ENCODE measurements at places on chromosomes 7 and 10.

DNA sequence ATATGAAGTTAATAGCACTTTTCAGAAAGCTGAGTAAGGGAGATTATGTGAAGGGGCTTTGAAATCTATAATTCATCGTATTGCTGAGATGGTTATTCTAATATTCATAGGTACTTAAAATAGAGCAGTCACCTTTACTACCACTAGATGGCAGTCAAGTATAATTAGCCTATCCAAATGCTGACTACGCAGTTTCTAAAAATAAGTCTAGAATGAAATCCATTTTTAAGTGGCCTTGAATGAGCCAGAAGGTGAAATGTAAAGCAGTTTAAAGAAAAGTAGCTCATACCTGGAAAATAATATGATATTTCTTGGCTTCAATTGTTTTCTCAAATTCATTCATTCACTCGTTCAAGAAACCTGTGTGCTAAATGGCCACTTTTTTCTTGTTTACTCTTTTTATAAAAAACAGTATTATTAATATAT, 1277.1 kb downstream of the GATA3 start:
- DNase-seq, result peak; percentile 82

DNA sequence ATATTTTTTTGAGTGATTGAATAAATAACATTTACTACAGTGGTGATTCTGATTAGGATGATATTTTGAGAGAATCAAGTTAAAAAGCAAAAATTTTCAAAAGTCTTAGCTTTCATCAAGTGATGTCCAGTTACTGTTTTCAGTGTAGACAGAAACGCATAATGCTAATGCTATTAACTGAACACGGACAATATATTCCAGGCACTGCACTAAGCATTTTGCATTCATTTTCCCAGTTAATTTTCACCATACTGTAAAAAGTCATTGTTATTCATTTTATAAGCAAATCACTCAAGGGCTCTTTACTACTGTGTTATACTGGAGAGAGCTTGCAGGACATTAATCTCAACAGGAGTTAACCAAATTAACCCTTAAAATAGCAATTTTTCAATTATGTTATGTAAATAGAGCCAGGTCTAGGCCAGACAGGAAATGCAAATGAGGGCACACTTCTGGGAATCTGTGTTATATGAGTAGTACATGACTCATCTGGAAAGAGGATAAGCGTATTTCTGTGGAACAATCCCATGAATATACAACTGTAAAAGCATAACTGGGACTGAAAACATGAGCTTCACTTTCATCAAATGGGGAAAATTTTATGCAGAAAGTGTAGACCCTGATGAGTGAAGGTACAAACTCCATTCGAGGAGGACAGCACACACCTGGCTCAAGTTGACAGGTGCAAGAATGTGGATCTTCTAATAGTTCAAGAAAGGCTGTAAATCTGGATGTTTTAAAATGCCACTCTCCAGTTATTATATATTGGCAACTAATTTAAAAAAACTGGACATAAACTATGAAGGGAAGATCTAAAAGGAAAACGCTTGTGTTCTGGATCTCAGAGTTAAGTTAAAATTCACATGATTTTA, 75.4 kb downstream of the ANK3 start:
- DNase-seq, result no peak

- DNase-seq, result peak; percentile 71
These were observed 12.3 kb downstream of the DDC start for GRCh38 chr7:50552921-50553320.

GRCh38 chr7:127504715-127505114, 80.7 kb downstream of the GCC1 start:
- DNase-seq, result peak; percentile 40

GRCh38 chr7:101367676-101368075, 5.0 kb downstream of the COL26A1 start:
- no peak for DNase-seq

DNA sequence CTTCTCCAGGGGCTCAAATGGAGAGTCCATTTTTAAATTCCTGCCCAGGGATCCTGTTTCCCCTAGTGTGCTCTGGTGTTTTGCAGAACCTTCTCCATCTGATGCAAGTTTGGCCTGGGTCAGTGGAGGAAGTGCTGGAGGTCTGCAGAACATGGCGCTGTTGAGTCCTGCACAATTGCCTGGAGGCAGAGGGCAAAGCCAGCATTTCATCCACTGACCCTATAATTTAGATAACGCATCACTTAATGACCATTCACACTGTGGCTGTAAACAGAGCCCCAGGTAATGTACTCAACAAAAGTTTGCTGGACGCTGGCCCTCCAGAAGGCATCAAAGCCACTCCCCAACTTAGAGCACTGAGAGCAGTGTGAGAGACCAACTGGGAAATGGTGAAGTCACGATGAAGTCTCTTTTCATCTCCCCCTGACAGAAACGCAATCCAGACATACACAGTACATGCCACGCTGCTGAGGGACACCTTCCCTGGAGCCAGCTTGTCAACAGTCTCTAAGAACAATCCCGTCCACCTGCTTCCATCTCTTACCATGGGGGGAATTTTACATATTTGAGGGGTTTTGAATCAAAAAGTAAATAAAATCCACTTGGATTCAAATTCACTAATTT, 13.4 kb downstream of the C10orf71 start:
- no peak for DNase-seq

DNA sequence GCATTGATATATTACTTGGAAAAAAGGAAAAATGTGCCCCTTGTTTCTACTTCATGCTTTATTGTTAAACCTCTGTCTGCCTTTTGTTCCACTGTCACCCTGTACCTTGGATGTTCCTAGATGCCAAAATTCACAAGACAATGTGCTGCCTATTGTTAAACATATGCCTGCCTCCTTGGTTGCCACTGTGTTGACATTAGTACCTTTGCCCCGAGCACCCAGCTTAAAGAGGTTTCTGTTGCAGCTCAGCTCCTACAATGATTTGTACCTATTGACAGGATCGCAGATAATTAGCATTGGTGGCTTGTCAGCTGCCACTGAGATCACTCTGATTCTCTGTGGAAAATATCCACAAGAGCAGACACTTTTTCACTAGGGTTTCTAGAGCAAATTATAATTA, 188.0 kb downstream of the KCND2 start:
- DNase-seq, result no peak

GRCh38 chr7:16494955-16495719, 29.6 kb upstream of the SOSTDC1 start:
- DNase-seq, result no peak

DNA sequence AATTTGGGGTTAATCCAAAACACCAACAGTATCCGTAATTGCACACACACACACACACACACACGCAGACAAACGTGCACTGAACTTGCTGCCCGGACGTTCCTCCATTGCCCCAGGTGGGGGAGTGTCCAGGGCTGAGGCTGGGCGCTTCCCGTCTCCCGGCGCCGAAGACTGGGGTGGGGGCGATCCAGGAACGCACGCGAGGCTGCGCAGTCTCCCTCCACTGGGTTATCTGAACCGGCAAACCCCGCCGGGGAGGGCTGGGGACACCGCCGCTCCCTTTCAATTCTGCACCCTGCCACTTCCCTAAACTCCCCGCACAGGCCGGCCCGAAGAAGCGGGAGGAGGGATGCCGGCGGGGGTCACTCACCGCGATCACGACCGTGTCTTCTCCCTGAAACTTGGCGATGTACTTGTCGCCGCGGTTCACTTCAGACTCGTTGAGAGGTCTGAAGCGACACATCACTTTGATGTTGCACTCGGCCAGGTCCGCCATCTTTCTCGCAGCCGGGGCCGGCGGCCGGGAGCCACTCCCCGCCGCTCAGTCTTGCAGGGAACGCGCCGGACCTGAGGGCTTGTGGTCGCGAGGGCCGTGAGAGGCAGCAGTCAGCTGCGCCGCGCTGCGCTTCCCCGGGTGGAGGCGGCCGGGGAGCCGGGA, 618 bp downstream of the KIF5B start:
- peak; percentile 85 for DNase-seq

GRCh38 chr7:22292531-22292930, 64.4 kb downstream of the RAPGEF5 start:
- peak; percentile 41 for DNase-seq

DNA sequence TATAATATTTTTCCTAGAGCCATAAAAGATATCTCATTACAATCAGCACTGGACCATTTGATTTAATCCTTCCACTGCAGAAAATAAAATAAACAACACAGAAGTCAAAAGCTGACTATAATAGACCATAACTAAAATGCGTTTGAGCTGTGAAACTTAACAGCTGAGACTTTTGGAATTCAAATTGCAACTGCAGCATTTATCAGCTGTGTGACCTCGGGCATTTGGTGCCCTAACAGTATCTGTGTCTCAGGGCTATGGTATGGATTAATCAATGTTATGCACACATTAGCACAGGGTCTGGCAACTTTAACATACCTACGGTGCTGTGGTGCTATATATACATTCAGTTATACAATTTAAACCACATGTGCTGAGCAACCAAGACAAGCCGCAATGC, 160.1 kb downstream of the COL28A1 start:
- no peak for DNase-seq

GRCh38 chr7:84533182-84533581, 338.6 kb upstream of the SEMA3A start:
- DNase-seq, result no peak
